Activated naive CD4-positive, alpha-beta T cell treated with anti-CD3 and anti-CD28 coated beads, Interleukin-2, amount 50 U/mL, for 72 hours (primary cell): ENCODE measurements at places on chromosomes 6 and 20. TPM values are rescaled to one million over a fixed set of nuclear protein-coding genes. Genes with fewer than 3 reads are reported as not detected.

DNA sequence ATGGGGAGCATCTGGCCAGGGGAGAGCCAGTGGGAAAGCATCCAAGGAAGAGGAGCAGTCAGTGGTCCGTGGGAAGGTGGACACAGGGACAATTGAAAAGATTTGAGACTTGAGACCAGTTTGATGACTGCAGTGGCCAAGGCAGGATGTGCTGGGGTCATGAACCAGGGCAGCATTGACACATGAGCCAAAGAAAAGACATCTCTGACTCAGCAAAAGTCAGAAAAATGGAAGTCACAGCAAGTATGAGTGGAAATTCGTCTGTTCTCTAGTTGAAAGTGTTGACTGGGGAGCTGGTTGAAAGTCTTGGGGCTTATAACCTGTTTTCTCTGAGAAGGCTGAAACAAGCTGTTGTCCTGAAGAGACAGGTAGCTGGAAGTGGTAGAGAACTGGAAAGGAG is 31.3 kb downstream of the RAB22A start:
- no peak for DNase-seq

The C6orf58 gene
- not detected for total RNA-seq

DNA sequence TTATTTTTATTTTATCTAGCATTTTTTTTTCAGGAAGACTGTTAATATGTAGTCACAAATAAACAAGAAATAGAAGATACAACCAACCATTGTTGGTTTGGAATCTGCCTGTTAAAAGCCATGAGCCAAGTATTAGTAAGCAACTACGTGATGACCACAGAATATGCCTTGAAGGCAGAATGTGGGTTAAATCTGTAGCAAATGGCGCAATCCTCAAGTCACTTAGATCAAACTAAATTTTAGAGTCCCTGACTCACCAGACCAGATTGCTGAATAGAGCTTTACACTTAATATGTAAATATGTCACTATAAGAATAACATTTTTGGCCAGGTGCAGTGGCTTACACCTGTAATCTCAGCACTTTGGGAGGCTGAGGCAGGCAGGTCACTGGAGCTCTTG is 800.1 kb upstream of the CITED2 start:
- DNase-seq = no peak

The DYNLT2 gene
- total RNA-seq = 2.3 TPM

DNA sequence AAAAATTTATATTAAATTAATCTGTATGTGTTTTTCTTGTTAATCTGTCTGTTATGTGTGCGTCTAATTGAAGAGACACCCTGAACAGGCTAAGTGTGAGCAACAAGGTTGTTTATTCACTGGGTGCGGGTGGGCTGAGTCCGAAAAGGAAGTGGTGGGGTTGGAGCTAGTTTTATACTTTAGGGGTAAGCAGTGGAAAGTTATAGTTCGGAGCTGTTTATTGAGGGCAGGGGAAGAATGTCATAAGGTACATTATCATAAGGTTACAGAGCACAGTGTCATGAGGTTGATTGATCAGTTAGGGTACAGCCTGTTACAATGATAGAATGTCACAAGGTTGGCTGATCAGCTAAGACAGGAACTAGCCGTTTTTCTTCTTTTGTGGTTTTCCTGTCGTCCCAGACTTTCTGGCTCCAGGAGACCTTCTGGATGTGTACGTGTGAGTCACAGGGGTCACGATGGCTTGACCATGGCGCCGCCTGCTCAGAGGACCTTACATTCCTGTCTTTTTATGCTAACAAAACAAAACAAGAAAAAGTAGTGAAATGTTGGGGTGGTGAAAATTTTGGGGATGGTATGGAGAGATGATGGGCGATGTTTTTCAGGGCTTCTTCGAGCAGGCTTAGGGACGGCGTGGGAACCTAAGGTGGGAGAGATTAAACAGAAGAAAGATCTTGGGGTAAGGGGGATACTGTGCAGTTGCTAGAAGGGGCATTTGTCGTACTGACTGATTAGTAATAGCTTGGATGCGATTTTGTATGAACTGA is 754.0 kb upstream of the ADGRB3 start:
- no peak for DNase-seq

DNA sequence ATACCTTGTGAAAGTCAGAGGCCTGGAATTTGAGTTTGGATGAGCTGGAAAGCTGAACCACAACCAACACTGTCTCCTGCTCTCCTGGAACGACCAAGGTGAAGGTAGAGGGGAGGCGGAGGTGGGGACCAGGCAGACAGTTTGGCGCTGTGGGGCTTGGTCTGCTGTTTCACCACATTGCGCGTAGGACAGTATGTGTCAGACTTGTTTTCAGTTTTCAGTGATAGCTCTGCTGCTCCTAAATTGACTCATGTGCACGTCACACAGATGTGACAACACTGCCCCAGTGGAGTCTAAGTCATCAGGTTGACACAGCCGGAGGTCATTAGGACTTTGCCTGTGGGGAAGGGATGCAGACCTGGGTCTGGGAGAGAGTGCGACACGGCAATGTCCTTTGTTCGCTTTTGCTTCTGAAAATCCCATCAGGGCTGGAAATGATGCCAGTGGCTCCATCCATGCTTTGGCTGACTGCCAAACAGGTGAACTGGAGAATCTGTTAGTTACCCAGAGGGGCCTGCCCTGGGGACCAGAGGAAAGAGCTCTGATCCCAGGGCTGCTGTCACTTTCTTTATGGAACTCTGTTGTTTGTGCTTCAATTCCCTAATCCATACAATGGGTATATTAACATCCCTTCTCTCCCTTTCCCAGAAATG is 255.5 kb downstream of the CDC5L start:
- DNase-seq = peak; percentile 49

DNA sequence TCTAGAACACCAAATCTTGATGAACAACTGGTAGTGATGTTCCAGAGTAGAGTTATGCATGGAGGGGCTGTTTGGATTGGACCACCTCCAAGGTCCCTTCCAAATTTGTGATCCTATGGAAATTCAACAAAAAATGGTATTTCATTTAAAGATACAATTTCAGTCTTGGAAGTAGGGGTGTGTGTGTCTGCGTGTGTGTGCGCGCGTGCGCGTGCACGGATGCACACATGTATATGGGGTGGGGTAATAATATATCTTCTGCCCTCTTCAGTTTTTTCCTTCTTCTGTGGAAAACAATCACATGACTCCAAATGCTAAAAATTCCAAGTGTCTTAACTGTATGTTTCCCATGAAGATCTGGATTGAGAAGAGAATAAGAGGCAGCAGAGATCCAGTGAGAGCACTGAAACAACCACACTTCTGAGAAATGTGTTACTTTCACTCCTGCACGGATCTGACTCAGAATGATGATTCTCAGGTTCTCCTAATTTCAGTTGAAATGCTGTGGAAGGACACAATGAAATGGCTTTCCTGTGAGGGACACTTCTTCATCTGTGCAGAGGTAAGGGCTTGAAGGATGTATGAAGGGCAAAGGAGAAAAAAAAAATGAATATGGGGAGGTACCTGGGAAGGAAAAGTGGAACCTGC is 10.6 kb upstream of the IL17F start:
- DNase-seq = no peak

DNA sequence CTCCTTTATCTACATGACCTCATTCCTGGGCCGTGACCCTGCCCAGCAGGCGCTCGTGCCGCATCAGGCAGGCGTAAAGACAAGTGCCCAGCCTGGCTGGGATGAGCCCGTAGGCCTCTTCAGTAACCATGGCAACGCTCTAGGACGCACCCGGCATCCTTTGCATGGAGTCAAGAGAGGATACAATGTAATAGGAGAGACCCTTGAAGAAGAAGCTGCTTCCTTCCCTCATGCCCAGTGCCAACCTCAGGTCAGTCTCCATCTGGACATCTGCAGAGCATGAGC is 5.0 kb upstream of the LSM14B start:
- DNase-seq = no peak

The PROCR gene
- 3.1 TPM for total RNA-seq

DNA sequence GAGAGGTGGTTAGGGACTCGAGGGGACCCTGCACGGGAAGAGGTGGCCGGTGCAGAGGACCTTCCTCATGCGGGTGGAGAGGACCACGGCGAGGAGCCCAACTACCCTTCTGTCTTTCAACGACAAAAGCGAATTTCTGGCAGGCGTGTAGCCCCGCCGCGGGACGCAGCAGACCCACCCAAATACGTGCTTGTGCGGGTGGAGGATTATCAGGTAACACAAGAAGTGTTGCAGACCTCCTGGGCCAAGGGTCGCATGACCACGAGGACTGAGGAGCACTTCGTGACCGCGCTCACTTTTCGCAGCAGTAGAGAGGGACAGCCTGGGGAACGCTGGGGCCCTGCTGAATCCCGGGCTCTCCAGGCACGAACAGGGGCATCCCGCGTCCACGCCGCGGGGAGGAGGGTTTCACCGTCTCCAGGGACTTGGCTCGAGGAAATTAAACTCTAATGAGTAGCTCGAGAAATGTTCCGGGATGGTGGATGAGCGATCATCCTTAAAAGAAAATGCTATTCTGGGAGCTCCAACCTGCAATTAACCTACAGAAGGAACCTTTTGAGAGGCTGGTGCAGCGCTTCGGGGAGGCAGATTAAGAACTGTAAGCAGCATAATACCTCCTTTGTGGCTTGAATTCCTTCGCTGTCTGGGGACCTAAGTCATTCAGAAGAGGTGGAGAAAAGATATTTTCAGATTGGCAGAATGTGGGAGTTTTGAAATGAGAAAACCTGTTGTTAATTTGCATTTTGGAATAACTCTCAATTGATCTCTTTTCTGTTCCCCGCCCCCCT is 804 bp downstream of the C6orf141 start:
- DNase-seq = peak; percentile 19
